IPS DF 6.9 (cell line): ENCODE measurements at places on chromosomes 16 and 17.
A peak's percentile ranks its signal among the peaks of the same experiment; 100 is the strongest.

- H3K4me3 ChIP-seq = no peak overlapping the region
- no peaks in the 10 kb centered on the region for H3K36me3 ChIP-seq
- no peak overlapping the region for H3K27ac ChIP-seq
- no peaks in the 10 kb centered on the region for H3K27me3 ChIP-seq
- DNase-seq = no peak
Measured at GRCh38 chr17:3497101-3497500, 21.3 kb downstream of the ASPA start.

DNA sequence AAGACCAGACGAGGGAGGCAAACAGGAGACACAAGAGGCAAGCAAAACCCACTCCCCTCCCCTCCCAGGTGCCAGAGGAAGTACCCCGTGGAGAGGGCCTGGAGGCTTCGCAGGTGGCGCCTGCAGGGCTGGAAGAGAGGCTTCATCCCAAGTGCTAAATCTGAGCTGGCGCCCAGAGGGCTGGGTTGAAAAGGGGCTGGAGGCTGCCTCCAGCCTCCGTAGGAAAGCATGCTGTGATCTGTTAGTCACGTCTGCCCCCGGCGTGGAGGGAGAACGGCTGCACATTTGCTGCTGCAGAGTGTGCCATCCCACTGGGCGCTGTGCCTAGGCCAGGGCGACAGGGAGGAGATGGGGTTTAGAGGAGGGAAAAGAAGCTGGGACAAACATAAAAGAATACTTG lies 16.9 kb downstream of the RPH3AL start:
- no peak overlapping the region for H3K27ac ChIP-seq
- DNase-seq = no peak
- no peaks in the 10 kb centered on the region for H3K4me1 ChIP-seq

GRCh38 chr17:59506894-59507726 lies 58.3 kb upstream of the DHX40 start:
- H3K27me3 ChIP-seq = no peaks in the 10 kb centered on the region
- H3K4me1 ChIP-seq = no peaks in the 10 kb centered on the region
- no peak overlapping the region for H3K4me3 ChIP-seq

- no peak overlapping the region for H3K27ac ChIP-seq
- H3K4me1 ChIP-seq = peaks cover 8% of the 10 kb centered on the region; the same call in 1 of the 2 replicates
- H3K36me3 ChIP-seq = no peaks in the 10 kb centered on the region
- no peaks in the 10 kb centered on the region for H3K27me3 ChIP-seq
- no peak for DNase-seq
Measured at GRCh38 chr17:10211666-10212065, 13.3 kb upstream of the GAS7 start.

- no peak within 1 kb of the TSS for H3K27ac ChIP-seq
- peaks cover 15% of the 10 kb centered on the region for H3K4me1 ChIP-seq
- no peaks in the 10 kb centered on the region for H3K27me3 ChIP-seq
- no peaks in the 10 kb centered on the region for H3K36me3 ChIP-seq
- H3K4me3 ChIP-seq = peak within 1 kb of the TSS; percentile 97
Measured at GRCh38 chr17:74748529-74749278, at the start of gene NHERF1. Gene NHERF1 (plus strand): TSS chr17:74748628. CDS start chr17:74748847, 219 bp downstream.

GRCh38 chr16:58120234-58120633 lies 8.9 kb downstream of the CFAP20 start:
- H3K27me3 ChIP-seq = no peaks in the 10 kb centered on the region
- H3K4me3 ChIP-seq = no peak overlapping the region
- H3K4me1 ChIP-seq = no peaks in the 10 kb centered on the region
- DNase-seq = no peak
- peaks cover 6% of the 10 kb centered on the region; the same call in 1 of the 2 replicates for H3K36me3 ChIP-seq
- H3K27ac ChIP-seq = no peak overlapping the region

GRCh38 chr16:29765167-29766032 lies 12.7 kb upstream of the ZG16 start:
- no peaks in the 10 kb centered on the region for H3K27me3 ChIP-seq
- no peak for DNase-seq
- H3K36me3 ChIP-seq = no peaks in the 10 kb centered on the region
- H3K4me3 ChIP-seq = no peak overlapping the region
- no peak overlapping the region for H3K27ac ChIP-seq

GRCh38 chr16:4101421-4102219 lies 14.6 kb downstream of the ADCY9 start:
- H3K4me3 ChIP-seq = no peak overlapping the region
- H3K27me3 ChIP-seq = no peaks in the 10 kb centered on the region
- no peak for DNase-seq
- H3K4me1 ChIP-seq = no peaks in the 10 kb centered on the region

DNA sequence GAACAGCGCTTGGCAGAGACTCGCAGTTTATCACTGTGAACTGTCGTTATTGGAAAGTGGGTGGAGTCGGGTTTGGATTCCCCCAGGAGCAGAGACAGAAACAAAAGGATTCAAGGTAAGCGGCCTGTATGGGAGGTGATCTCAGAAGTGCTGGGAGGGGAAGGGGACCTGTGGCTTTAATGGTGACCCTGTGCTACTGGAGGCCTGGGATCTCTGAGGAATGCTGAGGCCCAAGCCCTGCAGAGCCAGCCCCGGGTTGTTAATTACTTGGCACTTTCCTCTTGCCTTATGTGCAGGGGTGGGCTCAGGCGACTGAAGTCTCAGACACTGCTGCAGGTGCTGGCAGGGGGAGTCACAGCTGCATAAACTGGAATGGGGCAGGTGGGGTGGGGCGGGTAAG lies 27.4 kb downstream of the IRF8 start:
- no peak for DNase-seq
- no peaks in the 10 kb centered on the region for H3K36me3 ChIP-seq

- no peak for DNase-seq
- H3K27ac ChIP-seq = no peak overlapping the region
- H3K36me3 ChIP-seq = no peaks in the 10 kb centered on the region
- H3K4me1 ChIP-seq = 0 out of 2 replicates have a peak, but pooled peaks cover 2% of the 10 kb centered on the region
- no peak overlapping the region for H3K4me3 ChIP-seq
Measured at GRCh38 chr17:8082292-8082691, 5.2 kb downstream of the ALOX12B start.

- peaks cover 2% of the 10 kb centered on the region for H3K4me1 ChIP-seq
- no peaks in the 10 kb centered on the region for H3K36me3 ChIP-seq
- DNase-seq = peak; percentile 50
Measured at GRCh38 chr16:73616166-73616753, 568.3 kb upstream of the ZFHX3 start.

DNA sequence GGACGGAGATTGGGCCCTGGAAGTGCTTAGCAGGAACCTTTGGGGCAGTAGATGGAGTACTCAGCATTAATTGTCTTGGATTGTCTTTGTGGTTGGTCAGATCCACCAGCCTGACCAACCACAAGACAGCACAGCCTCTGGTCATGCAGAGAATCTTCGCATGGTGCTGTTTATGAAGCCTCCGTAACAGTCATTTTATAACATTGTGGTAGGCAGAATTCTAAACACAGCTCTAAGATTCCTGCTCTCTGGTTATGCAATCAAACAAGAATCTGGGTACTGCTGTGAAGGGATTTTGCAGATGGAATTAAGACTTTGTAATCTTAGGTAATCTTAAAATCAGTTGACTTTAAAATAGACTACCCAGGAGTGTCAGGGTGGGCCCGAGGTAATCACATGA lies 312.2 kb upstream of the GOT2 start:
- H3K27me3 ChIP-seq = no peaks in the 10 kb centered on the region
- H3K4me1 ChIP-seq = no peaks in the 10 kb centered on the region

DNA sequence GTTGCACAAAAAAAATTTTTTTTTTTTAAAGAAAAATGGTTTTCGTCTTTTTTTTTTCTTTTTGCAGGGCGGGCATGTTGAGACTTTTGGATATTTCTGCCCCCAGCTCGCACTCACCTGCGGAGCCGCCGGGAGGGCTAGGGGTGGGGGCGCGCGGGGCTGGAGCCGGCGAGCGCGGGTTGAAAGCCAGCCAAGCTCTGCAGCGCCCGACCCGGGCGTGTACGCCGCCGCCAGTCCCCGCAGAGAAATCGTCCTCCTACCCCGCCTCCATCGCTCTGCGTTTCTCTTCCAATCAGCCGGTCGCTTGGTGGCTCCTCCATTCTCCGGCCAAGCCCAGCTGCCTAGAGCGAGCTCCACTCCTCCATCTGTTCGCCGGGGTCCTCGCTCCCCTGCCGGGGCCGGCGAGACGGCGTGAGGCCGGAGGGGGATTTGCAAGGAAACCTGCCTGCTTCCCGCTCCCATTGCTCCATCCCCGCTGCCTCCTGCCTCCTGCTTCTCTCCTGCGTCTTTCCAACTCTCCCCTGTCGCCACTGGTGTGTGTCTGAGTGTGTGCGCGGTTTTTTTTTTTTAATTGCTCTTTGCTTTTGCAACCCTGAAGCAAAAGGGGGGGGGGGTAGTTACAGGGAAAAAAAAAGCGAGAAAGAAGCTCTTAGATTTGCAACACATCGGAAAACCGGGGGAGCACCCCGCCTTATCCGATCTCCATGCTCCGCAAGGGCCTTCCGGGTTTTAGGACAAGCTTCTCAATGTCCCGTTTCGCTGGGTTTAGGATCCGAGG lies 1.8 kb upstream of the UBTF start:
- H3K4me3 ChIP-seq = peak overlapping the region; percentile 78; the same call in 1 of the 2 replicates
- H3K4me1 ChIP-seq = peaks cover 7% of the 10 kb centered on the region
- no peaks in the 10 kb centered on the region for H3K27me3 ChIP-seq

DNA sequence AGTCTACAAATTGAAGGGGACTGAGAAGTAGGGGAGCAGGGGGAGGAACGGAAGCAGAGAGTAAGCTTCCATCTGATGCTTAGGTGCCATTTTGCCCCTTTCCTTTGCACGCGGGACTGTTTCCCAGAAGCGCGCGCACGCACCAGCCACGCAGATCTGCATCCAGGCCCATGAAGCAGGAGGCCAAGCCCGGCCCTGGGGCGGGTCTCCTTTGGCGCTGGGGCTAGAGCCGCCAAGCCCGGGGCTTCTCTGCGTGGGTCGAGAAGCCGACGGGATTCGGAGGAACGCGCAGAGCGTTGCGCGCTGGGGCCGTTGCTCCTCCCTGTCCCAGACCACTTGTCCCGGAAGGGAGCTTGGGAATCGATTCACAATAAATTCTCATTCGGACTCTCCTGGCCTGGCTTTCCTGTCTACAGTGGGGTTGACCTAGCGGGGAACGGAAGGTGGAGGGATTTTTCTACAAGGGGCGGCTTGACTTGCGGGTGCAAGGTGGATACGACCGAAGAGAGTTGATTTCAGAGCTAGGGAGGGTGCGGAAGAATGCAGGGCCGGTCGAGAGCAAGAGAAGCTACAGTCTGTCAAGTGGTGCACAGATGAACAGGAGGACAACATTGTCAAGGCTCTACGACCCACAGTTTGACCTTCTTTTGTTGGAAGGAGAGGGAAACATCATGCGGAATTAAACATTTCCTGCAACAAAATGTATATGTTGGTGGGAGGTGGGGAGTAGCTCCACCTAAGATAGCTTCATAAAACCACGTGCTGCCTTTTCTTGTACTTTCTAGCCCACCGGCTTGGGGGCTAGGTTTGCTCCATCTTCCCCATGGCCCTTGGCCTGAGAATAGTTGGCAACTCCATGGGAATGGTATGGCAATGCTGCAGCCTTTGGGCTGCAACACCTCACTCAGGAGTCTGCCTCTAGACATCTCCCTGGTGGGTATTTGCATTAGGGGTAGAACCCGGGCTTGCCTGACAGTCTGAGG lies 4.5 kb downstream of the HOXB9 start:
- H3K4me1 ChIP-seq = 0 out of 2 replicates have a peak, but pooled peaks cover 2% of the 10 kb centered on the region
- H3K4me3 ChIP-seq = no peak overlapping the region
- no peak for DNase-seq
- H3K36me3 ChIP-seq = no peaks in the 10 kb centered on the region
- no peak overlapping the region for H3K27ac ChIP-seq

DNA sequence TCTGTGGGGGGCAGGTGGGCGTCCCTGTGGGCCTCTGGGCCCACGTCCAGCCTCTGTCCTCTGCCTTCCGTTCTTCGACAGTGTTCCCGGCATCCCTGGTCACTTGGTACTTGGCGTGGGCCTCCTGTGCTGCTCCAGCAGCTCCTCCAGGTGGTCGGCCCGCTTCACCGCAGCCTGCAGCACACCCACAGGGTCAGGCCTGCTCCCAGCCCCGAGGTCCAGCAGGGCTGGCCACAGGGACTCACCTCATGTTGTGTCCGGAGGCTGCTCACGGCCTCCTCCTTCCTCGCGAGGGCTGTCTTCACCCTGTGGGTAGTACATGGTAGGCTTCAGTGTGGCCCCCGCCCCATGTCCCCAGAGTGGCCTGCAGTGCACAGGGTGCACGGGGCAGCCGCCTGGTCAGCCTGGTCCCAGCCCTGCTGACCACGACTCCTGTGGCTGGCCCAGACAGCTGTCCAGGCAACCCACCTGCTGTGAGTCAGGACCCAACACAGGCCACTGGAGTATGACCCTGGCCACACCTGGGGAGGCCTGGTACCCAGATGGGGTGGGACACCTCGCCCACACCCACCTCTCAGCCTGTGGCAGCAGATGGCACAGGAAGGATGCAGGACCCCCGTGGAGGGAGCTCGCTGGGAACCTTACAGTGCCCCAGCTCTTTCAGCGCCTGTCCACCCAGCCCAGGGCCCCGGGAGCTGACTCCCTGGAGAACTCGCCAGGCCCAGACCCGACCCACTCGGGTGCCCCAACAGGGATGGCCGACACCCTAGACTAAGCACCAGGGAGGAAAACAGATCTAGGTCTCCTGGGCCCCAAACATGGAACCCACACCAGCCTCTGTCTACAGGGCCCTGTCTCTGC lies 23.9 kb upstream of the AATK start:
- DNase-seq = no peak
- no peaks in the 10 kb centered on the region for H3K27me3 ChIP-seq
- peaks cover 20% of the 10 kb centered on the region; the same call in 1 of the 2 replicates for H3K36me3 ChIP-seq
- H3K4me1 ChIP-seq = no peaks in the 10 kb centered on the region
- no peak overlapping the region for H3K4me3 ChIP-seq

GRCh38 chr17:62309396-62309795 lies 71.0 kb upstream of the EFCAB3 start:
- no peaks in the 10 kb centered on the region for H3K36me3 ChIP-seq
- H3K4me1 ChIP-seq = no peaks in the 10 kb centered on the region
- H3K27ac ChIP-seq = no peak overlapping the region
- H3K4me3 ChIP-seq = no peak overlapping the region

GRCh38 chr17:68564415-68565111 lies 36.6 kb downstream of the FAM20A start:
- no peak overlapping the region for H3K4me3 ChIP-seq
- H3K36me3 ChIP-seq = no peaks in the 10 kb centered on the region
- no peaks in the 10 kb centered on the region for H3K4me1 ChIP-seq
- DNase-seq = no peak
- no peaks in the 10 kb centered on the region for H3K27me3 ChIP-seq
- H3K27ac ChIP-seq = no peak overlapping the region

DNA sequence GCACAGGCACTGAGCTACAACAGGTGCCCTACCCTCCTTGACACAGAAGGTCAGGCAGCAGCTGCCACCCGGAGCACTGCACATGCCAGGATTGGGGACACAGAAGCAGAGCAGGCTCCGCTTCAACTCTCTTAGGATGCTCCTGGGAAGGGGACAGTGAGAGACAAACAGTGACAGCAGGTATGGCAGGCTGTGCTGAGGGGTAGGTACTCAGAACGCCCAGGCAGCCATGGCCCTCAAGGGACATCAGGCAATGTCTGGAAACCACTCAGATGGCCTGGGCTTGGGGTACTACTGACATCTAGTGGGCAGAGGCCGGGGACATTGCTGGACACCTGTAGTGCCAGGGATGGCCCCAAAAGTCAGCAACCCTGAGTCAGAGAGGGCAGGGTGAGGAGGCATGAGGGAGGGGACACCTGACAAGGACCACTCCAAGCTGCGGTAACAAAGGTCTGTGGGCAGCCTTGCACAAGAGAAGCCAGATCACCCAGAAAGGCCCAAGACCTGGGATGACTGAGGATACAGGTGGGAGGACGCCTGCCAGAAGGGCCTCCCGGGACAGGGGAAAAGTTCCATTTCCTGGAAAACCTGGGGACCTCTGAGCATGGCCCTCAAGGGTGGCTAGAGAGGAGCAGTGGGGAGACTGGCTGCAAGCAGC lies 21.2 kb downstream of the PEMT start:
- no peak for DNase-seq
- no peaks in the 10 kb centered on the region for H3K36me3 ChIP-seq
